ENCODE measurements at places on chromosomes 4 and X. TPM values are rescaled to one million over a fixed set of nuclear protein-coding genes. Genes with fewer than 3 reads are reported as not detected.

GRCh38 chr4:44038811-44039210 lies 409.8 kb downstream of the KCTD8 start:
- DNase-seq: no peak

DNA sequence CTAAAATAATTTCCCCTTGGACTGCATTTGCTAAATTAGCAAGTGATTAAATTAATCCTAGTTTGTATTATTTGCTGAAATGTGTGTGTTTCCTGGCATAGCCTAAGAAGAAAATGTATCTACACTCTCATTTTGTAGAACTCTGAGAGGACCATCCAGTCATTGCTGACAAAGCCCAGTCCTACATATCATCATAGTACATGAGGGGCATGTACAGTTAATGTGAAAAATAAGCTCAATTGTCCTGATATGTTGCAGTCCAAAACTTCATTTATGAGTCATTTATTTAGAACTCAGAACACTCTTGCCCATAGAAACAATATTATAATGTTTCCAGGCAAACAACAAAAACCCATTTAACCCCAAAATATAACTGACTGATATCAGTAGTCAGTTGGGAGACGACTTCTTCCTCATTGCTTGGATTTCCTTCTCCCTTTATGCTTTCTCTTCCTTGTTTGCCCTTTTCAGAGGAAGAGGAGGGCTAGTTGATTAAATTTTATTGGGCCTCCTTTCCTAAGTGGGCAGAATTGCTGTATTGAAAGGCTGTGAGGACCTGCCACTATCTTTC lies 26.9 kb upstream of the BBS12 start:
- no peak for DNase-seq

DNA sequence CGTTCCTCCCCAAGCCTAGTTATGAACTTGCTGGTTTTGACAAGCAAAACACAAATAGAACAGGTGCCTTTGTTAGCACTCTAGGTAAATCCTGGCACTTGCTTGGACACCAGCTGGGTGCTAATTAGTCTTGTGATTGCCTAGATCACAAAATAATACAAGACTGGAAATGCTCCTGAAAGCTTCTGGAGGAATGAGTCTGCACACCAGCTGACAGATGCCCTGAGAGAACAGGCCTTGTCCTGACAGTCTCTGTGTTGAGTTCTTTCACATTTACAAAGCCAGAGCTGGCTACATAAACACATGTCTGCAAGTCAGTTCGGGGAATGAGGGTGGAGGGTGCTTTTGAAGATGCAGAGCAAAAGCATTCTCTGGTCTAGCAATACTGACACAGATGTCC lies 93.8 kb downstream of the ELOVL6 start:
- no peak for DNase-seq

RAB40A gene
- total RNA-seq: 2.5 TPM

GRCh38 chrX:67961516-67961915 lies 417.7 kb downstream of the AR start:
- no peak for DNase-seq

- no peak for DNase-seq
Observed at GRCh38 chr4:11687727-11688126, 259.0 kb upstream of the HS3ST1 start.

GAGE12F gene
- not detected for total RNA-seq

Data from breast epithelium (tissue), 4 donors.